Activated T-cell treated with anti-CD3 and anti-CD28 coated beads, Interleukin-2, amount 50 U/mL, for 72 hours (primary cell): ENCODE measurements at places on chromosomes 7 and 10.

DNA sequence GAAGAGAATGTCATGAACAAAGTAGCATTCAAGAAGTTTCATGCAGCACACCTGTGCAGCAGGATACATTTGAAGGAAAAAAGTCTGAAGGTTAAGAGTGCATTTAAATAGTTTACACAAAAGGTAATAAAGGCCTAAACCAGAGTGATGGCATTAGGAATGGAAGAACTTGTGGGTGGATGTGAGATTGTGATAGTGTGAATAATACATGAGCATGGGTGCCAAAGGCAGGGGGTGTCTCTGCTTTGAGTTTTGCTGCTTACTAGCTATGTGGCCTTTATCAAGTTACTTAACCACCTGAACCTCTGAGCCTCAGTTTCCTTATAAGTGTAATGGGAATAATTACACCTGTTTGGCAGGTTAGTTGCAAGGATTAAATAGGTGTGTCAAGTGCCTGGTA is 21.0 kb downstream of the AGK start:
- no peaks in the 10 kb centered on the region for H3K27me3 ChIP-seq
- no peak for DNase-seq
- no peak overlapping the region for H3K4me3 ChIP-seq
- H3K4me1 ChIP-seq = peaks cover 20% of the 10 kb centered on the region

- peaks cover 83% of the 10 kb centered on the region for H3K27me3 ChIP-seq
- no peak for DNase-seq
- peak overlapping the region; percentile 29 for H3K27ac ChIP-seq
- peaks cover 69% of the 10 kb centered on the region for H3K4me1 ChIP-seq
These were observed 15.1 kb upstream of the GATA3 start for GRCh38 chr10:8039321-8039881.

- no peak overlapping the region for H3K4me3 ChIP-seq
- no peaks in the 10 kb centered on the region for H3K4me1 ChIP-seq
- peaks cover 39% of the 10 kb centered on the region for H3K27me3 ChIP-seq
- H3K27ac ChIP-seq = no peak overlapping the region
- H3K36me3 ChIP-seq = no peaks in the 10 kb centered on the region
These were observed 27.9 kb upstream of the HSPA12A start for GRCh38 chr10:116770281-116770680.

- H3K27ac ChIP-seq = peak overlapping the region; percentile 25
- no peaks in the 10 kb centered on the region for H3K27me3 ChIP-seq
- no peaks in the 10 kb centered on the region for H3K36me3 ChIP-seq
- peaks cover 11% of the 10 kb centered on the region for H3K4me1 ChIP-seq
- peak; percentile 30 for DNase-seq
- peak overlapping the region; percentile 48 for H3K4me3 ChIP-seq
These were observed 13.6 kb downstream of the POR start for GRCh38 chr7:75928568-75928914.

DNA sequence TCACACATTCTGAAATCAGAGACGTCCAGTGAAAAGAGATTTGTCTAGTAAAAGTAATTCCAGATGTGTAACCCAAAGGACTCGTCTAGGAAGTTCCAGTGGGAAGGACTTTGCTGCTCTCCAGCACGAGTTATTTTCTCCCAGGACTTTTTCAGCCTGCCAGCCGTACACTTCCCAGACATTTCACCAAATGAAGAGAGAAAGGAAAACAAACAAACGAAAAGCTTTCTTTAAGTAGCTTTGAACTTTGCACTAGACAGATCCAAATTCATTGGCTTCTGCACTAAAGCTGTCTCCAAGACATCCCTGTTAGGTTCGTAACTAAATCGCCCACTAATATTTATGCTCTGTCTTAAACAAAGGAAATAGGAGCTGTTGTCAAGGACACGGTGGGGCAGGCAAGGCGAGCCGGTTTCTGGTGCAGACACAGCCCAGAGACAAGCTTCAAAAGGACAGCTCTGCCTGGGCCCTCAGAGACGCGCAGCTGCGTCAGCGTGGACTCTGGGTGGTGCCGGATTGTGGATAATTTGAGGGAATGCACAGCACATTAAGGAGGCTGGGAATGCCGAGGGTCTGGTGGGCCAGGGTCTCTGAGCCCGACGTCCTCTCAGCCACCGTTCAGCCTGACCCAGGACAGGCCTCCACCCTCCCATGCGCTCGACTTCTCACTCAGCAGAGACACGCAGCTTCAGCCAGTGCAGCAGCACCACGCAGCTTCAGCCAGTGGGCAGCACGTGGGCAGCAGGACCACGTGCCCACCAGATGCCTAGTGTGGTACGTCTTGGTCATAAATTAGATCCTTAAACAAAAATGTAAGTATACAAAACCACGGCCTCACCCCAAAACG is 64.1 kb upstream of the INSIG1 start:
- H3K36me3 ChIP-seq = no peaks in the 10 kb centered on the region
- H3K27me3 ChIP-seq = peaks cover 6% of the 10 kb centered on the region
- DNase-seq = no peak
- H3K27ac ChIP-seq = no peak overlapping the region
- H3K4me1 ChIP-seq = no peaks in the 10 kb centered on the region
- no peak overlapping the region for H3K4me3 ChIP-seq

DNA sequence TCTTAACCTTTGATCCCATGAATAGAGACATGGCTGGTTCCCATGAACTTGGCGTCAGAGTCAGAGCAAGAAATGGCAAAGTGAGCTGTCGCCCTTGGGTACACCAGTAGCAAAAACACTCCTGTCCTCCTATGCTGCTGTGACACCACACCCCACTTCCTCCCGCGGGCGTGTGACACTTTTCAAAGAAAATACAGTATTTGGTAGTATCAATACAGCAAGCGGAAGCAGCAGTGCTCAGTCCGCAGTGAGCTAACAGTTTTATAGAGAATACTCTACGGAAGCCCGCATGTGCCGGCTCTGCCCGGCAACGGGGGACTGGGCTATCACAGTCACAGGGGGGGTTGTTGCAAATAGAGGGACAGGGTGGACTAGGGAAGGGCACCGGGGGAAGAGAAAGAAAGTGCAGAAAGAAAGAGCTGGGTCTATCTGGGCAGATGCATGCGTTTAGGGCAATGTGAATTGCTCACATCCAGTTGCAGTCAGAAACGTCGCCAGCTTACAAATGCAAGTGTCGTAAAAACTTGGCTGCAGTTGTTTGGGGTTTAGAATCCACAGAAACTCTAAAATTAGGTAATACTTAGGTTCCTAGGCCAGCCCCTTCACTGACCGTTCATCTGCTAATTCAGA is 49.8 kb downstream of the PRKCQ start:
- H3K27me3 ChIP-seq = no peaks in the 10 kb centered on the region
- peak overlapping the region; percentile 97 for H3K4me3 ChIP-seq
- H3K36me3 ChIP-seq = peaks cover 5% of the 10 kb centered on the region
- peaks cover 77% of the 10 kb centered on the region for H3K4me1 ChIP-seq
